ENCODE measurements at places on chromosomes 4 and X. TPM values are rescaled to one million over a fixed set of nuclear protein-coding genes. Genes with fewer than 3 reads are reported as not detected.

Gene FAM13A
- 24.1 TPM for total RNA-seq

Gene NUDT11
- 52.7 TPM for total RNA-seq

Gene HSFX1
- total RNA-seq, result not detected

Gene EVC2
- 11.5 TPM for total RNA-seq

Gene SMIM10L2A
- 5.0 TPM for total RNA-seq

Gene NUP62CL
- total RNA-seq, result 11.2 TPM
